Activated CD4-positive, alpha-beta T cell treated with anti-CD3 and anti-CD28 coated beads, Interleukin-2, amount 50 U/mL, for 16 hours (primary cell): ENCODE measurements at places on chromosomes 1 and 21.

- DNase-seq = no peak
Measured at GRCh38 chr1:239757716-239758115, 334.0 kb upstream of the FMN2 start.

GRCh38 chr1:3319874-3320245, 134.6 kb upstream of the ARHGEF16 start:
- DNase-seq = peak; percentile 60

- no peak for DNase-seq
Measured at GRCh38 chr1:57067863-57068262, 102.0 kb upstream of the C8B start.

DNA sequence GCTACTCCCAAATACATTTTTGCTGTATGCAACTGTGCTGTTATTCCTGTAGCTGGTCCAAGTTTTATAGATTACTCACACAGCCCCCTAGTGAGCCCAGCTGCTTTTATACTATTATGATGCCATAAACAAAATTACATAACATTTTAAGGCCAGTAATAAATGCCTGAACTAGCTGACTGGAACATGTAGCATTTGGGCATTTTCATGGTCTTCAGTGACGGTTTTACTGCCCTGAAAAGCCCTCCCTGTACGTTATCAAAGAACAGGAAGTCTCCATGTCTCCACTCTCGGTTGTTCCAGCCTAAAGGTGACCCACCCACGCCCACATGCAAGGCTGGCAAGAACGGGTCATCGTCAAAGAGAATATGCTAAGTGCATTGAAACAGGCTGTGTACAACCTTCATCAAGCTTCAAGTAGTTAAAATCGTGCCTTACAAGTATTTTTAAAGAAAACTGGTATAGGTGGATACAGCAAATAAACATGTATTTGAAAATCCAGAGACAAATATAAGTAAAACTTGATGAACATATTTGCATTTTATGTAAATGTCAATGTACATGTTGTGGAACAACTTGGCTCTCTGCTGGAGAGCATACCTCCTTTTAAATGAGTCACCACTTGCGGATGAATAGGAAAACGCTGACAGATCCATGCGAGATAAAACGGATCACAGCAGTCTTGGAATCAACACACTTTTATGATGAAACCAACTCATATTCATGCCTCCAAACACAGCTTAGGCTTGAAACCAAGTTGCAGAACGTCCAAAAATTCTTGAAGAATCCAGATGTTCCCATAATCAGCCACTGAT, 520.5 kb downstream of the SMYD3 start:
- no peak for DNase-seq

DNA sequence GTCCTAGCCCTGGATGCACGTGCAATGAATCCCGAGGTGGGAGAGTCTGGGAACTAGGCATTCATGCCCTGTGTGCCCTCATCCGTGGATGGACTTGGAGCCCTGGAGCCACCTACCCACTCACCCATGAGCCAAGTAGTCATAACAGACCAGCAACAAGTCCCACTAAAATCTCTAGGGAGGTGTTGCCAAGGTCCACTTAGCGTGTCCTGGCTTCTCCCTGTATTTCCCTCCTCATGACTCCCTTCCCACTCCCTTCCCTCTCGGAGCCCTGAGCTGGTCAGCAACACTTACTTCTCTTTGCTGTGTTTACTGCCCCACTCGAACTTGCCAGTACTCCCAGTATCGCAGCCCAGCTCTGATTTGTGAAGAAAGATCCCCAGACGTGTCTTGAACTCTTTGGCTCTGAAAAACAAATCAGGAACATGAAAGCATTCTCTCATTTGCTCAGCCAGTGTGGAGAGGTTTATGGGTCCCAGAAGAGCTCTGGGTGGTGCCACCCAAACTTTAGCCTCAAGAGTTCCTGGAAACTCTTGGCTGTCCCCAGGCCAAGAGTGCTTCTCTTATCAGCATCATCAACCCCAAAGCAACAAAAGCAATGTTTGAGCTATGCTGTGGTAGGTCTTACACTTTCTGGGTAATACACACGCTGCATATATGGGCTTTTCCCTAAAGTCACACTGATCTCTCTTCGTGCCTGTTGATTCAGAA, 1.1 kb downstream of the RGS16 start:
- peak; percentile 67 for DNase-seq

- no peak for DNase-seq
Measured at GRCh38 chr1:178945763-178946266, 74.9 kb upstream of the ANGPTL1 start.

DNA sequence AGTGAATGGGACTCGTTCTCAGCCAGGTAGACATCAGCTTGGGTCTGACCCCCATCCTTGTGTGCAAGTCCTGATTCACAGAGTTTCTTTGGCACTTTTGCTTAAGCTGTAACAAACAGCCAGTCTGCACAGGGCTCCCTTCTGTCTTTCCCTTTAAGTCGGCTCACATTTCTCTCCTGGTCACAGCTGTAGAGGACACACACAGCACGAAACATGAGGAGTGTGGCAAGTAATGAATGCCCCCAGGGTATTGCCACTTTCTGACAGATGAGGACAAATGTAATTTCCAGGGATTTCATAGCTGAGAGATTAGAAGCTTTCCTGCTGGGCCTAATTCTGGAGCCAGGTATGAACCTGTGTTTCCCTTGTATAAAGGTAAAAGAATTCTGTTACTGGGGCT, 423.5 kb downstream of the KIF26B start:
- DNase-seq = no peak

DNA sequence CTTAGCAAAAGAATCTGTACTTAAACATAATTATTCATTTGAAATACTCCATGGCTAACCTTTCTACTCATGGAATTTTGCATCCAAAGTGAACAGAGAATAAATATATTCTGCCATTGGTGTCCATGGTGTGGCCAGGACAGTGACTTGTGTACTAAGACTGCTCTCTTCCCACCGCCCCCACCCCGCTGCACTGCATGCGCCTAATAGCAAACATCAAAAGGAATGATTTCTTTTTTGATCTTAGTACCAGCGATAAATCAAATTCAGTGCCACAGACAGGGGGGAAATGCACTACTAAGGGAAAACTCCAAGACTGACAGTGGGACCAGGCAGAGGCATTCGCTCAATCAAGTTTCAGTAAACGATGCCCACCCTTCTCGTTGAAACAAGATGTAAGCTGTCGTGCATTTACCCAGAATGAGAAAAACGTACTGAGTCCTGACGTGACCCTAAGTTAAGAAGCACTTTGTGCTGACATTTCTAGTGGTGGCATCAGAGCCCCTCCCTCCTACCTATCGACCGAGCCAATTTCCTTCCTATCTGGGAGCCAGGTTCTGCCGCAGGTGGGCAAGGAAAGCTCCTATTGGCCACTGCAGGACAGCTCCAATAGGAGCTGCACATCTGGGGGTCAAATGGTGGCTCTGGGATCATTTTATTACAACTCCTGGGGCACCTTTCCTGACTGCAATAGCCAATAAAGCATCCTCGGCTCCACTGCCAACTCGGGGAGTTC, 12.5 kb downstream of the ESRRG start:
- no peak for DNase-seq

DNA sequence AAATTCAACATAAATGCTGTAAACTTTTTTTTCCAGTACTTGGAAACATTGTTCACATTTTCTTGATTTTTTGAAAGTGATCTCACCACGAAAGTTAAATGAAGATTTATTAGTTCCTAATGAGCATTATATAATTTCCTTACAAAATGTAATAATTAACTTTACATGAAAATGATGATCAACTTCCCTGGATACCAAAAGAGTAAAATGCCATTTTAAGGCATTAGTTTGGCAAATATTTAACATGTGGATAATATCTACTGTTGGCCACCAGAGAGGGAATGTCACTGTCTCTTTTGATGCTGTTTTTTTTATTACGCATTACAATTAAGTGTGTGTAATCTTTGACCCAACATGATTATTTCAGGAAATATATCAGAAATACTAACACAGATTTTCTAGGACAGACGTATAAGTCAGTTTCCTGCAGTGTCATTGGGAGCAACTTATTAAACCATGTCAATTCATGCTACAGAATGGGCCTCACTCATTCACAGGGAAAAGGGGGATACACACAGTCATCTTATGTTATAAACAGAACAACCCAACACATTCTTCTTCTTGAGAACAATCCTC, 903.9 kb upstream of the ADGRL2 start:
- DNase-seq = no peak

GRCh38 chr1:161089251-161089924, at the start of gene NECTIN4:
NECTIN4 (minus strand) TSS chr1:161089558; CDS start chr1:161089296, 262 bp downstream.
- no peak for DNase-seq

DNA sequence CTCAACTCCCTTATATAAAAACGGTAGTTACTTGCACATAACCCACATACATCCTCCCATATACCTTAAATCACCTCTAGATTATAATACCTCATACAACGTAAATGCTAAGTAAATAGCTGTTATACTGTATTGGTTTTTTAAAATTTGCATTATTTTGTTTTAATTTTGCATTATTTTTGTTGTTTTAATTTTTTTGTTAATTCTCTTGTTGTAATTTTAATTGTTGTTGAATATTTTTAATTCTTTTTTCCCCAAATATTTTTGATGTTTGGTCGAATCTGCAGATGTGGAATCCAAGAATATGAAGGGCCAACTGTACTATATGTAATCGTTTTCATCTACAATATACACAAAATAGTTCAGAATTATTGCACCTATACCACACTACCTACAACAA, 23.5 kb upstream of the ACTA1 start:
- no peak for DNase-seq

DNA sequence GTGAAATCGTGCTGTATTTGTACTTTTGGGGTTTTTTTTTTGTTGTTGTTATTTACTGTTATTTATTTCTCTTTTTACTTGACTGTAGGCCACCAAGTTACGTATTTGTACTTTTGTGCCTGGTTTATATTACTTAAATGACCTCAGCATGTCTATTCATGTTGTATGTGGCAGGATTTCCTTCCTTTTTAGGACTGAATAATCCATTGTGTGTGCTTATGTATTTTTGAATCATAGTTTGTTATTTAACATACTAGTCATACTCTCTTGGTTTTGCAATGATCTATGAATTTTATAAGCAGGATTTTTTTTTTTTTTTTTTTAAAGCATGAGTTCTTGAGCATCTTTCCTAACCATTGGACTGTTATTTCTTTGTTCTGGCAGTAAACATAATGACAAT, 51.2 kb downstream of the RNF2 start:
- no peak for DNase-seq

GRCh38 chr1:52552505-52553361, at the start of gene TUT4:
TUT4 (minus strand) TSS chr1:52553092; CDS start chr1:52526280, 26,812 bp downstream.
- peak; percentile 83 for DNase-seq

DNA sequence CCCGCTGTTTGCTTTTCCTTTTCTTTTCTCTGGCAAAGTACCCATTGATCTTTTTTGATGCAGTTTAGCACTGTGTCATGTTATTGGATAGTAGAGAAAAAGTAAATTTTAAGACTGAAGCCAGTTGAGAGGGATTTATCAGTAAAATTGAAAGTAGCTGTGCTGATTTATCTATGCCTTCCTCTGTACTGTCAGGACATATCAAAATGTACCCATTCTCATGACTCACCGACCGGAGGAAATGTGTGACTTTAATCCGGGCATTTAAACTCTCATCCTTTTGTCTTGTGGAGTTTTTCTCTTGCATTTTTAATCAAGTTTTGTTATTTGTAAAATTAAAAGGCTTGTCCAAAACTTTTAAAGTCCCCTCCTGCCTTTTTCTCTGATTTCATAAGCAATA, 276.6 kb upstream of the FMN2 start:
- peak; percentile 82 for DNase-seq

DNA sequence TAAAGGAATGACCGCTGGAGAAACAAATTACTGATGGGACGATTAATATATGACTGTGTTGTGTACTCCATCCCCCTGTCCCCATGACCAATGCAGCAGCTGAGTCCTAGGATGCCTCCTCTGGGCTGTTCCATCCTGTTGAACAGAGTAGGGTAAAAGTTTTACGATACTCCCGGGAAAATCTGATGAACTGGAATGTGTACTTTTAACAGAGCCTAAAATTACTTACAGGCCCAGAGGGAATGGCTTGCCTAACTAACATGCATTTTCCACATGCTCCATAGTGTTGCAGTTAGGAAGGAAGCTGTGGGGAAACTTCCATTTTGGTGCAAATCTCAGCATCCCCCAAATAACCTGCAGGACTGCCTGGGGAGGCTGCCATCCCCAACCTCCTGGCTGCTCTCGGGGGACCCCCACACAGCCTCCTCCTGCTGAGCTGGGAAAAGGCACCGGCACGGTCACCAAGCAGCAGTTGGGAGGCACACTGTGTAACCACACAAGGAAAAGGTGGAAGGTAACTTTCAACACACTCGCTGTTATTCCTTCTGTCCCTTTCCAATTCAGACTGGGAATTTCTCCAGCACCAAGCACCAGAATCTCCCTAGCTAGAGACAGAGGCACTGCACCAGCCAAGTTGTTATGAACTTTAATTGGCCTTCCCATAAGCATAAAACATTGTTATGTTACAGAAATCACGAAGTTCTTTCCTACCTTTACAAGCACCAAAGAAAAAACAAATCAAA, 97.2 kb downstream of the BCAR3 start:
- DNase-seq = no peak

- no peak for DNase-seq
Measured at GRCh38 chr1:167465743-167466142, 52.6 kb downstream of the CD247 start.

- DNase-seq = peak; percentile 8
Measured at GRCh38 chr1:112674986-112675727, 698 bp downstream of the MOV10 start.

GRCh38 chr1:59543211-59543668, 246.3 kb downstream of the FGGY start:
- no peak for DNase-seq

DNA sequence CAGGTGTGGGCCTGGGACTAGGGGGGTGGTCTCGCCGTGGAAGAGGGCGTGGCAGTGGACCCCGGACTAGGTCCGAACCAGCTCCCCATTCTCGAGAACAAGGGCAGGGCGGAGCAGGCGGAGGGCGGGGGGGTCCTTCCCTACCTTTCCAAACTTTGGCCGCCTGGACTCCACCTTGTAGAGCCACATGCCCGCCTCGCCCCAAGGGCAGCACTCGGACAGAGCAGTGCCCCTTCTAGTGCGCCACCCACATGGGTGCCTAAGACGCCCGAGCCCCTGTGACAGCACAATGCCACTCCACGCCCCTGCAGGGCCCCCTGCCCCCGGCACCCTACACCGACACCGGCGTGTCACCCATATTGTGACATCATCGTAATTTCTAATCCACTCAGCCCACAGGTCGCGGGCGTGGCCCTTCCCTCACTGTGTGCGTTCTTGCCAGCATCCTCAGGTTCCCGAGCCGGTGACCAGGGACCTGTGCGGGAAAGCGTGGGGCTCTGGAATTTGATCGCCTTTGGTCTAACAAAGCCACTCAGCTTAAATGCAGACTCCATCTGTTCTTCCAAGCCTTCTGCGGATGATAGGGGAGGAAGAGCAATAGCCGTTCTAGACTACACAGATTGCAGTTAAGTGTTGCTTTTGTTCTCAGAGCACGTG, 553 bp upstream of the STMN1 start:
- no peak for DNase-seq

- DNase-seq = no peak
Measured at GRCh38 chr21:42263591-42264131, 44.7 kb downstream of the ABCG1 start.

- peak; percentile 83 for DNase-seq
Measured at GRCh38 chr1:32250893-32251716, at the start of gene LCK. LCK (plus strand) TSS chr1:32251265; CDS start chr1:32274330, 23,065 bp downstream.
